ENCODE measurements at places on chromosomes 11 and 22.
A peak's percentile ranks its signal among the peaks of the same experiment; 100 is the strongest.

DNA sequence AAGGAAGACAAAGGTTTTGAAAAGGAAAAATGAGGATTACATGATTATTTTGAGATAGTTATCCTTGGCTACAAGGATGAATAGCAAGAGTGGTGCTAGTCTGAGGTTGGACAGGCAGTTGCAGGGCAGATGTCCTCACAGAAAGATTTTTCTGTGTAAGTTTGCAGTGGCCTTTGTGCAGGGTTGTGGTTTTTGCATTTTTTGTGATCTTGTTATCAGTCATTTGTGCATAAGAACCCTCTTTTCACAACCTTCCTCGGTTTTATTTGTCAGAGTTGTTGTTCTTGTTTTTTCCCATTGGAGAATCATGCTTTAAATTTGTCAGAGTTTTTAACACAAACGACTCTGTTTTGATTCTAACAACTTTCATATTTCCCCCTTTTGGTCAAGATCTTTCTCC, 1.4 kb downstream of the CCDC134 start:
- no peak for DNase-seq

GRCh38 chr11:20249378-20249777, 89.1 kb upstream of the DBX1 start:
- no peak for DNase-seq

DNA sequence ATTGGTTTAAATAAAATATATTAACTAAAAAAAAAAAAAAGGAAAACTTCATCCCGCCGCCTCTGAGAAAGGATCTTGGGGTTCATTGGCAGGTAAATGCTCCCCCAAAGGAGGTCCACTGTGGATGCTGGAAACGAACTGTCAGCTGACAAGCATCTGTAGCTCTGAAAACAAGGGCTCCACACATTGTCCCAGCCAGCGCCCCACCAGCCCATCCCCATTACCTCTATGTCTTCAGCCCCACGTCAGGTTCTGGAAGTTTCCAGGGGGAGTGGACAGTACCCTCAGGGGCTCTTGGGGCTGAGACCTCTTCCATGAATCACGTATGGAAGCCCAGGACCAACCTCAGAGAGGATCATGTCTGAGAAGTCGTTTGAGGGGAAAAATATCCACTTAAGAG, 66.4 kb upstream of the WNT7B start:
- DNase-seq = no peak

GRCh38 chr22:23574371-23574811, 5.7 kb downstream of the IGLL1 start:
- DNase-seq = no peak

- no peak for DNase-seq
These were observed 69.2 kb downstream of the PRSS23 start for GRCh38 chr11:86869531-86869930.

DNA sequence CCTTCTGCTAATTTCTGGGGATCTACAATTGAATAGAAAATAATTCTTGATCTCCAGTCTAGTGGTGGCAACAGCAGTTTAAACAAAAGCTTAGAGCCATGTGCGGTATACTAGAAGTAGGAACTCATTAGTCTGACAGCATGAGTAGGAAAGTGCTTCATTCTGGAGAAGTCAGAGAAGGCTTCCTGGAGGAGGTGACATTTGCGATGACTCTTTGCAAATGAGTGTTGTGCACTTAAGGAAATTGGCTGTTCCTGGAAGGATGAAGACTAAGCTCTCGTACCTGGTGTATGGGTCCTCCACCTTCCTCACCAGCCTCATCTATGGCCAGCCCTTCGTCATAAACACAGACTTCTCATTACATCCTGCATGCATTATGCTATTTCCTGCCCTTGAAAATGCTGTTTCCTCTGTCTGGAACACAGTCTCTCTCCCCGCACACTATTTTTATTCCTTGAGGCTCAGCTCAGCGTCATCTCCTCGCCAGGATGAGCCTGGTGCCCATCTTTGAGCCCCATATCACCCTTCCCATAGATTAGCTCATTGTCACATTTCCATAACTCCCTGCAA, 132.9 kb downstream of the PKNOX2 start:
- DNase-seq = no peak

- no peak for DNase-seq
These were observed 99.0 kb upstream of the NNMT start for GRCh38 chr11:114196997-114197703.

DNA sequence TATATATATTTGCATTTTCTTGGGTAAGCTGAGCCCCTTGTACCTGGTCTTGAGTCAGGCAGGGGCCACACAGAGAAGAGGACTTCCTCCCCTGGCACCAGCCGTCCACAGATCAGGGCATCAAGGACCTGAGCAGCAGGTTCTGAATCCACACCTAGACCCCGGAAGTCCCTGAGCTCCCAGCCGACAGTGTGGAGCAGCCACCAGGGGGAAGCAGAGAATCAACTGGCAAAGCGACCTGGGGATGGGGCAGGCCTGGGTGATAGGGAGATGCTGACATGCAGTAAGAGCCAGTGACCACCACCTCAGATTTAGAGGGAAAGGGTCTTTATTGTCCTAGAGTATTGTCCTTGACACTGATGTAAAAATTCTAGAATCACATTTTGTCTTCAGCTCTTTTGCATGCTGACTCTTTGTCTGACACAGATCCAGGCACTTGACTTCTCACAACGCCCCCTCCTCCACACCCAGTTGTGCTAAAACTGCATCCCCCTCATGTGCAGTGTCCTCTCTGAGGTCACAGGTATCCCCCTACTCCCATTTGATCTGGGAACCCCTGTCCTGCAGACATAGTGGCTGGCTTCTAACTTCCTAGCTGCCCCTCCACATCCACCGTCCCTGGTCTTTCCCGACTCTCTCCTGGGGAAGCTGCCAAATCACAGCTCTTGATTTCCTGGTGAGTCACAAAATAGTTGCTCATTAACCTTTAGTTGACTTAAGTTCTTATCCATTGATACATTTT, 109.3 kb downstream of the GGTLC2 start:
- peak; percentile 18 for DNase-seq

- no peak for DNase-seq
These were observed 6.8 kb downstream of the SLC35F2 start for GRCh38 chr11:107851704-107852310.

GRCh38 chr11:14253421-14253820, 105.6 kb downstream of the RRAS2 start:
- DNase-seq = no peak

DNA sequence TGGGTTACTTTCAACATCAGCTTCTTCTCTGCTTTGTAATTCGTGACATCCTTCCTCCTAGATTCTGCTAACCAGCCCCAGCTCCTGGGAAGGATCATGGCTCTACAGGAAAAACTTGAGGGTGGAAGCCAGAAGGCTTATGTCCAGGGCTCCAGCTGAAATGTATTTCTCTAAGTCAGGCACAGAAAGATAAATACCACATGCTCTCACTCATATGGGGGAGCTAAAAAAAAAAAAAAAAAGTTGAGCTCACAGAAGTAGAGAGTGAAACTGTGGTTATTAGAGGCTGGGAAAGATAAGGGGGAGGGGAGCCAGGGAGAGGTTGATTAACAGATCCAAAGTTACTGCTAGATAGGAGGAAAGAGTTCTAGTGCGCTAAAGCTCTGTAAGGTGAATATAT, 74.9 kb downstream of the DSCAML1 start:
- DNase-seq = no peak

DNA sequence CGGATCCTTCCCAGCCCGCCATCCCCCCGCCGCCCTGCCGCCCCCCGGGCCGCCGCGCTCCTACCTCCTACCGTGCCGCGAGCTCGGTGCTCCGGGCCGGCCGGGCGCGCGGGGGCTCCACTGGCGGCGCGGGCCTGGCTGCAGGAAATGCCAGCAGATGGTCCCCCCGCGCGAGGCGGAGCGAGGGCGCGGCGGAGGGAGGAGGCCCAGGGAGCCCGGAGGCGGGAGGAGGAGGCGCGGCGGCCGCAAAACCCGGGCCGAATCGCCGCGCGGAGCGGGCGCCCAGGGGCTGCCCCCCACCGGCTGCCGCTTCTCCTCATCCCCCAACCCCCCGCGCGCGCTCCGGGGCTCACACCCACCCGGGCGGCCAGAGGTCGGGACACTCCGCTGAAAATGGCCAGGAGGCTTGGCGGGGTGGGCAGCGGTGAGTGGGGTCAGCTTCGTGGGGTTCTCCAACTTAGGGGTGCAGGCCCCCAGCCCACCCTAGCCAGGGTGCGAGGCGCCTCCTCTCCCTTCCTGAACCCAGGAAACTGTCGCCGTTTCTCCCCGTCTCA, at the start of gene OSBPL5:
Gene OSBPL5, minus strand, starts transcription at position 159 of the 554 bp plus-strand sequence. CDS start 36,162 bp downstream, outside the sequence.
- DNase-seq = no peak

DNA sequence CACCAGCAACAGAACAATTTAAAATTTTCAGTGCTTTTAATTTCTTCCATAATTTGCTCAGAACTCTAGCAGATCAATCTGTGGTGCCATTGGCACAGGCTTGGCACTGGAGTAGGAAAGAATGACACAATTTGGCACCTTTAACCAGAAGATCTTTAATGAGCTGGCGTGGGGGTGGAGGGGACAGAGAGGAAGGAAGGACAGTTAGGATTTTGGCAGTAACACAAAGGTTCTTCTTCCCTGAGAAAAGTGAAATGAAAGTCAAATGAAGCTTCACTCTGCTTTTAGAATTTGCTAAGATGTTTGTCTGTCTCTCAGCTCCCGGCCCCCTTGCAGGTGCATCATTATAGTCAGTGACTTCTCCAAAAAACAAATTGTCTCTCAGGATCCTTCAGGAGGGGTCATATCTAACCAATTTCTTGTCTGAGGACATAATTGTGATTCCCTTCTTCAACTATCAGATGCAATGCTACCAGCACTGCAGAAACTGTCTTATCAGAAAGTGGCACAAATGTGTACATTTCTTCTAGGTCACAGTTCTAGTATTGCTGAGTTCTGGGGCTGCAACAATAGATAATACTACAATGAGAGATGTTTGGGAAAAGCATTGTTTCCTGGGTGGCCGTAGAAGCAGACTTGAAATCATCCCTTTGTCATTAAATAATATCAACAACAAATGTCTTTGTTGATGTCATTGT, 66.8 kb downstream of the CSTPP1 start:
- no peak for DNase-seq

DNA sequence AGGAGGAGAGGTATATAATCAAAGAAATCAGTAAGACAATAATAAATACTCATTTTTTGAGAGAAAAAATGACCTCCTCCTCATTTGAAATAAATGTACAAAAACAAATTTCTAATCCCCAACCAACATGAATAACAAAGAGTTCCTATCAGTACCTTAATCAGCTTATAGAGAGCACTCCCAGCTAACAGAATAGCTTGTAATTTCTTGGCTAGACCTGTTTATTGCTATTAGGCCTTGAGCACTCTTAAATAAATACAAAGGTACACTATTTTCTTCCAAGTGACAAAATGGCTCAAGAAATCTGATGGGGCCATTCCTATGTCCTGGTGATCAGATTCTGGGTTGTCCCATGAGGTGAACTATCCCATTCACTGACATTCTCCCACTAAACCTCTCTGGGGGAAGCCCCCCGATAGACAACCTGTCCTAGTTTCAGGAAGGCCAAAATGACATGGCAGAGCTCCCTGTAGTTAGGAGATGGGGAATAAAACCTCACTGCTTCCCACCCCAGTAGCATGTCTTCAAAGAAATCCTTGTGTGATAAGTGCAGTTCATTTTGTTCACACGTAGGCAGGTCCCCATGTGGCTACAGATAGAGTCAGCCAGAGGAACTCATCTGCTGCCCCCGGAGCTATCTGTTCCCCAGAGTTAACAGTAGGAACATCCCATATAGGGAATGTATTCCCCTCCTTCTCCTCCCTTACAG, 385.7 kb downstream of the SOX6 start:
- DNase-seq = no peak

DNA sequence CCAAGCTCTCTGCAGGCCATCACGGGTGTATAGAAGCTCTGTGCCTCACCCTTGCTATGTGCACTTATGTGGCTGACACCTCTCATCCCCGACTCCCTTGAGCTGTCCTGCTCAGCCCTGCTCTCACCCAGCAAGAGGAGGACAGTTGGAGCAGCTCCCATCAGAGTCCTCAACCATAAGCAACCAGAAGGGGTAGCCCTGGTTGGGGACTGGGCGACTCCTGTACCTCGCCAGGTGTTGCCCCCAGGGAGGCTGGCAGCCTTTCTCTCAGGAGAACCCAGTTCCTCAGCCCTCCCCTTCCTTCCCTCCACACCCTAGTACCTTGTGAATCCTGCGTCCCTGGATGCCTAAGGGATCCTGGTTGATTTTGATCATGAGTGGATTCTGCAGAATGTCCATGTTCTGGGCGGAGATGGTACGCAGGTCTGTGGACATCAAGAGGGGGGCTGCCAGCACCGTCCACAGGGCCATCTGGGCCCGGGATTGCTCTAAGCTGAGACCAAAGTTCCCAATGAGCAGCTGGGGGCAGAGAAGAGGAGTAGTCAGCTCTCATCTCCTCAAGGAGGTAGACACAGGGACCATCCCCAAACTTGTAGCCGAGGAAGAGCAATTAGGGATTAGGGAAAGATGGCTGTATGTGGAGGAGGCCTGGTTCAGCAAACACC, 8.0 kb downstream of the NAGA start:
- DNase-seq = no peak

- no peak for DNase-seq
These were observed 3.1 kb downstream of the TBX1 start for GRCh38 chr22:19763458-19764298.

All from NCI-H510A (cell line).